ENCODE measurements at places on chromosomes 1 and 21. TPM values are rescaled to one million over a fixed set of nuclear protein-coding genes. Genes with fewer than 3 reads are reported as not detected.

ETV3L gene
- total RNA-seq = not detected

OR2L3 gene
- total RNA-seq = not detected

GPR153 gene
- 22.1 TPM for total RNA-seq

DNA sequence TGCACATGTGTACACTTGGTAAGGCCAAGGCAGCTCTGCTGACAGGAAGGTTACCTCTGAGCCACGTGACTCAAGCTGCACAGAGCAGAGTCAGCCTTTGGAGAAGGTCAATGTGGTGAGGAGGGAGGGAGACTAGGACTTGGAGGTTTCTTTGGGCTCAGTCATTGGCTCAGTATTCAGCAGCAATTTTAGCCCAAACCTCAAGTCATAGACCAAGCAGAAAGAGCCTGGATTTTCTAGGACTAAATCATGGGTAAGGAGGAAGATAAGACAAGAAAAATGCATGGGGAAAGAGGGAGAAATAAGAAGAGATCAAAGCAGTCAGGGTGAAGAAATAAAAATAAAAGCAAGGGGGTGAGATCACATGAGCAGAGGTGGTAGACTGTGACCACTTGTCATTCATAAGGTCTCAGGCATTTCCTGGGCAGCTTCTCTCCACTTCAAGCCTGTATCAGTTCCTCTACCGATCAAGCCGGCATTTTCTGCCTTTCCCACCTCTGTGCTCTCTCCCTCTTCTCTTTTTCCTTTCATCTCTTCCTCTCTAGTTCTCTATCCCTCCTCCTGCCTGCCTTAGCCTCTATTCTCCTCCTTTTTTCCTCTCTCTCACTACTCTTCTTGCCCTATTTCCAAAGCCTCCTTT, 51.7 kb upstream of the DUSP10 start:
- no peak for DNase-seq

DNA sequence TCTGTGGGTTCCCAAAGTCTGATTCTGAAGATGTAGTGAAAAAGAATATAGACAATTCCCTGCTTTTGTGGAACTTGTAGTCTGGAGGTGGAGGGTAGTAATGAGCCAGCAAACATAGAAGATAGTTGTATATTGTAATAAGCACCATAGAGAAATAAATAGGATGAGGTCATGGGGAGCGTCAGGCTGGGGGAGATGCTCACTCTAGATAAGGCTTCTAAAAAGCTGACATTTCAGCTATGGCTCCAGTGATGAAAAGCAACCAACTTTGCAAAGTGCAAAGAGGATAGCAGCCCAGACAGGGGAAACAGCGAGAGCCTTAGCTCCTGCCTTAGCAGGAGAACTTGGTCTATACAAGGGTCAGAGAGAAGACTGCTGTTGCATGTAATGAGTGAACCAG, 98.0 kb upstream of the RALGPS2 start:
- DNase-seq = no peak

- DNase-seq = no peak
Observed at GRCh38 chr1:205858141-205858961, 8.4 kb upstream of the PM20D1 start.

DNA sequence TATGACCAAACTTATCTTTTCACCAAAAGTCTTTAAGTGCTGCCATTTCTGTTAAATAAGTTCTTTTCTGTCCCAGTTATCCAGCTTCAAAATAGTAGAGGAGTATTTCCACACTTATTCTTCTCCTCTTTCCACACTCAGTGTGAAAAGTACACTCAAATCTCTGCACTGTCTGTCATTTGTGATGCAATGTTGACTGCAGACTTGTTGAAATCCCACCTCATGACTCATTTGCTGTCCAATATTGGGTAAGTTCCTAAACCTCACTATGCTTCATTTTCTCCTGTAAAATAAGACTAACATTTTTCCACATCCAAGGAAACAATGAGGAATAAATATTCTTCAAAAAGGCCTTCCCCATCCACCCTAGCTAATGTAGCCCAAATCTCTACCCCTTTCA, 17.5 kb downstream of the LRRIQ3 start:
- no peak for DNase-seq

DNA sequence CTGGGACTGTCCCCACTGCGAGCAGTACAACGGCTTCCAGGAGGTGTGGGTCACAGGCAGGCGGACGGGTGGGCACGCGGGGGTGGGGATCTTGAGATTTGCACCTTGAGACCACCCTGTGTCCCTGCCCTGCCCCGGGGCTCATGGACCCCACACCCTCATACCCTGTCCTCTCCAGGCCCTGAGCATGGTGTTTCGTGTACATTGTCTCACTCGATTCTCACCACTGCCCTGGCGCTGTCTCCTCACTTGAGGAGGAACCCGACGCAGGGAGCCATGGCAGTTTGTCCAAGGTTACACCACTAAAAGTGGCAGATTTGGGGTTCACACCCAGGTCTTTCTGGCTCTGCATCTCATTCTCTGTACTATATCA, 7.2 kb downstream of the TMEM201 start:
- no peak for DNase-seq

GRCh38 chr1:55443175-55443915, 228.2 kb upstream of the USP24 start:
- DNase-seq = peak; percentile 85

- DNase-seq = no peak
Observed at GRCh38 chr1:184597650-184598357, 156.9 kb downstream of the EDEM3 start.

GRCh38 chr21:46385846-46386733, 62.1 kb downstream of the PCNT start:
- DNase-seq = no peak
